Hypothalamus (tissue), 51 donors: ENCODE measurements at places on chromosomes 7 and 10.

GRCh38 chr7:69678494-69679187 lies 80.4 kb downstream of the AUTS2 start:
- no peak for DNase-seq

DNA sequence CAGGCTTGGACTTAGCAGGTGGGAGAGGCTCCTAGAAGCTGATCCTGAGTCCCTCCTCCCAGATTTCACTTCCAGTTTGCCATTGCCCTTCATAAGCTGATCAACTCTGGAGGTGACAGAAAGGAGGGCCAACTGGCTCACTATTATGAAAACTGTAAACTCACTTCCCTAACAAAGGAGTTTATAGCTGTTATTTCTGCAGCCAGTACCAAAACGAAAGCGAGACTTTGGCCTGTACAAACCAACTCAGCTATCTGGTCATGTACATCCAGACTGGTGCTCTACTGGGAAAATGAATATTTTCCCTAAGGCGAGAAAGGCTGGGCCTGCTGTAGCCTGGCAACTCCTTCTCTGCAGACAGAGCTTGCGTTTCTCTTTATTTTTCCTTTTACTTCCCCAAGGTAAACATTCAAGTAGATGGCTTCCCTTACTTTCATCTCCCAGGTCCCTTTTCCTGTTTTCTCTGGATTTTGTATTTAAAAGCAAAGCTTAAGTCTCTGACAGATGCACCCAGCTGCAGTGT lies 54.7 kb downstream of the GALNT17 start:
- DNase-seq, result no peak

- no peak for DNase-seq
Measured at GRCh38 chr7:98679741-98680140, 62.7 kb downstream of the NPTX2 start.

- DNase-seq, result no peak
Measured at GRCh38 chr7:33452805-33453502, 323.6 kb downstream of the BBS9 start.

DNA sequence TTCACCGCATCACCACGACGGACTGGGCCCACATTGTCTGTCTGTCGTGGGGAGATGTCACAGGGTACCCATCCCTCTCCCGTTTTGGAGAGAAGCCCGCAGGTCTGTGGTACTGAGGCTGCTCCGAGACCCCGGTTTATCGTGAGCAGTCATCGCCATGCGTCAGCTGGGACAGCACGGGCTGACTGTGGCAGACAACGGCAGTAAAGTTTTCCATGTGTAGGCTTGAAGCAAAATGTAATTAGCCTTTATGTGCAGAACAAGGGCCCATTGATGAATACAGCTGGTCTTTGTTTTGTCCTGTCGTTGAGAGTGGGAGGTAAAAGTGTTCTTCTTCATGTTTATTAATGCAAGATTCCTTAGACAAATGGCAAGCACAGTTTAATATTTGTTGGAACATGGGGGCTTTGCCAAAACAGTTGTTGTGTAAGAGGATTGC lies 167.4 kb upstream of the SH2B2 start:
- peak; percentile 33 for DNase-seq

DNA sequence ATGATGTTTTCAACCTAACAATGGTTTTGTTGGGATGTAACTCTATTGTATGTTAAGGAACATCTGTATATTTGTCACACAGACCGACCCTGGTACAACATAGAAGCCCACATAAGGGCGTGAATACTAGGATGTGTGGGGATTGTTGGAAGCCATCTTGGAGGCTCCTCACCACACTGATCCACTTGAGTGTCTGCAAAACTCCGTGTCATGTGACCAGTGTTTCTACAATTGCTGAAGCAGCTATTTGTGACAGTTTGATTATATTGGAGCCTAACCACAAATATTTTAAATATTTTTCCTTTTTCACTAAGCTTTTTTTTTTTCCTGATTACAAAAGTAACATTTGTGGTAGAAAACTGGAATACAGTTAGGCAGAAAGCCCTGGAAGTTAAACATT lies 27.9 kb downstream of the RALA start:
- DNase-seq, result no peak

GRCh38 chr10:17213646-17214349 lies 12.3 kb upstream of the TRDMT1 start:
- DNase-seq, result no peak

DNA sequence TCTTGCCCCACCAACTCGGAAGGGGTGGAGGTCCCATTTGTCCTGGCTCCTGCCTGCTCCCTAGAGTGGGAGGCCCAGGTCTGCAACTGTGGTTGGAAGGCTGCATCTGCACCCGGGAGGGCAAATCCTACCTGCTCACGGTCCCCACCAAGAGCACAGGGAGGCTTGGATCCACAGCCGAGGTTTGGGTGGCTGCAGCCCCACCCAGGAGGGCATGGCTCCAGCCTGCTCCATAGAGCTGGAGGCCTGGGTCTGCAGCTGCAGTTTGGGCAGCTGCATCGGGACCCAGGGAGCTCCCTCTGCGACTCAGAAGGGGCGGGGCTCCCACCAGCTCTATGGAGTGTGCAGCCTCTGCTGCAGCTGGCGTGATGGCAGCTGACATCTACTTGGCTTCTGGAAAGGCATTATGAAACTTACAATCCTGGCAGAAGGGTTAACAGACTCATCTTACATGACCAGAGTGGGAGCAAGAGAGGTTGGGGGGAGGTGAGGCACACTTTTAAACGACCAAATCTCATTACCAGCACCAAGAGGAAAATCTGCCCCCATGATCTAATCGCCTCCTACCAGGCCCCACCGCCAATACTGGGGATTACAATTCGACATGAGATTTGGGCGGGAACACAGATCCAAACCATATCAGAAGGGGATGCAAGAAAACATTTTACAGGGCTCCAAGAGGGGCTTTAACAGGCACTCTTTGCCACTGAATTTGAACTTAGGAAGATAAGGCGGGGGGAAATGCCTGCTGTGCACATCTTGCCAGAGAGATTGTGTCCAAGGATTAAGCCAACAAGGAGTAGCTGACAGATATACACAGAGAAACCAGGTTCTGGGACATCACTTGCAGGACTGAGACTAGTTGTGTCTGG lies 8.2 kb upstream of the BLVRA start:
- no peak for DNase-seq

- no peak for DNase-seq
Measured at GRCh38 chr7:40283391-40283790, 148.6 kb downstream of the SUGCT start.

DNA sequence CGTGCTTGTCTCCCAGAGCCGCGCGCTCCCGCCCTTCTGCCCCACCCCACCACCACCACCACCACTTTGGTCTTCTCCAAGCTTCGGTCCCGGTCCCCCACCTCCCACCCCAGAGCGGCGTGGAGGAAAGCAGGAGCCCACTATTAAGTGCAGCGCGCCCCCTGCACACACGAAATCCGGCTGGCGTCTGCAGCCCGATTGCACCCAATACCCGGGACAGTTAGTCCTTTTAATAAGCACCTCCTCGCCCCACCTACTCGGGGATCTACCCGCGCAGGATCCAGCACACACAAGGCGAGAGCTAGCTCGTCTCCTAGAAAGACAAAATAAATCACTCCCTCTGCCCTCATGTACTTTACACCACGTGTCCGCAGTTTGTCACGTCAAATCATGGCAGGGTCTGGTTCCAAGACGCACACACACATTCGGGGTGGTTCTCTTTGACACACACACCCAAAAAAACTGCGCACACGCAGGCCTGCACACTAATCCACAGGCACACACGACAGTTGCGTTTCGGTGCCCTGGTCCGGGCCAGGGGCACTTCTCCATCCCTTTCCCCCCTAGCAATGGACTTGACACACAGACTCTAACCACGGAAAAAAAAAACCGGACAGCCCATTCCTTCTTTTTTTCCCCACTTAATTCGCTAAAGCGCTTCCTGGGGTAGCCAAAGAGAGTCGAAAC lies 1.6 kb downstream of the SFMBT2 start:
- DNase-seq, result no peak

- no peak for DNase-seq
Measured at GRCh38 chr7:82430500-82431465, 12.8 kb downstream of the CACNA2D1 start.

DNA sequence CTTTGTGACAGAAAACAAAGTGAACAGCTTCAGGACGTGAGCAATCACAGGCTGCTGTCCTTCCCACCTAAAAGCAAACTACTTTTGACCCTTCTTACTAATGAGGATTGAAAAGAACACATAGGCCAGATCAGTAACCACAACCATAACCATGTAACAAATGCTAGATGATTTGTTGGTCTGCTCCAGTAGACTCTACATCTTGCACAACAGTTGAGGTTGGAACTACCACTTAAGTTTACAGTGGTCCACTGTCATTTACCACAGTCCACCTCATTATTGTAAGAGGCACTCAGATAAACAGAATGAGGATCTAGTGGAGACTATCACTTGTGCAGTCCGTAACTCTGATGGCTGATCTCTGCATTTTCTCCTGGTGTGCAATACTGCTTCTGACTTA lies 27.8 kb downstream of the NET1 start:
- DNase-seq, result no peak

GRCh38 chr7:65809982-65810288 lies 62.9 kb upstream of the VKORC1L1 start:
- DNase-seq, result no peak

DNA sequence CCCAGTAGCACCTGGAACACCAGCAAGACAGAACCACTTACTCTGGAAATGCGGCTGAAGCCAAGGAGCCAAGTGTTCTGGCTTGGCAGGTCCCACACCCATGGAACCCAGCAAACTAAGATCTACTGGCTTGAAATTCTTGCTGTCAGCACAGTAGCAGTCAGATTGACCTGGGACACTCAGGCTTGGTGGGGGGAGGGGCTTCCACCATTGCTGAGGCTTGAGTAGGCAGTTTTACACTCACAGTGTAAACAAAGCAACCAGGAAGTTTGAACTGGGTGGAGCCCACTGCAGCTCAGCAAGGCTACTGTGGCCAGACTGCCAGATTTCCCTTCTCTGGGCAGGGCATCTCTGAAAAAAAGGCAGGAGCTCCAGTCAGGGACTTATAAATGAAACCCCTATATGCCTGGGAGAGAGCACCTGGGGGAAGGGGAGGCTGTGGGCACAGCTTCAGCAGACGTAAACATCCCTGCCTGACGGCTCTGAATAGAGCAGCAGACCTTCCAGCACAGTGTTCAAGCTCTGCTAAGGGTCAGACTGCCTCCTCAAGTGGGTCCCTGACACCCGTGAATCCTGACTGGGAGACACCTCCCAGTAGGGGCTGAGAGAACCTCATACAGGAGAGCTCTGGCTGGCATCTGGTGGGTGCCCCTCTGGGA lies 121.2 kb downstream of the MTERF1 start:
- no peak for DNase-seq

DNA sequence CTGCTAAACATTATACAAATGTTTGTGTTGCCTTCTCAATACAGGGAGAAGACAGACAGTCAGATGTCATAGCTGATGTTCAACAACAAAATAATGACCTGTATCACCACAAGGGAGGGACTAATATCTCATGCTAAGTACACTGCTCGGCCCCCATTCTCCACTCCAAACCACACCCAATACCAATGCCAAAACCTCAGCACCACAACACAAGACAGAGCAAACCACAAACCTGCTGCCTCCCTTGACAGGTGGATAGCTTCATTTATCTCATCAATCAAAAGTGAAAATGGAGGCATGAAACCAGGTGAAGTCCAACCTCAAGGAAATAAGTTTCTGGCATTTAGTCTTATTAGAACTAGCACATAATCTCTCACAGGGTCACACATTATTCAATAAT lies 109.5 kb downstream of the PARD3 start:
- no peak for DNase-seq

DNA sequence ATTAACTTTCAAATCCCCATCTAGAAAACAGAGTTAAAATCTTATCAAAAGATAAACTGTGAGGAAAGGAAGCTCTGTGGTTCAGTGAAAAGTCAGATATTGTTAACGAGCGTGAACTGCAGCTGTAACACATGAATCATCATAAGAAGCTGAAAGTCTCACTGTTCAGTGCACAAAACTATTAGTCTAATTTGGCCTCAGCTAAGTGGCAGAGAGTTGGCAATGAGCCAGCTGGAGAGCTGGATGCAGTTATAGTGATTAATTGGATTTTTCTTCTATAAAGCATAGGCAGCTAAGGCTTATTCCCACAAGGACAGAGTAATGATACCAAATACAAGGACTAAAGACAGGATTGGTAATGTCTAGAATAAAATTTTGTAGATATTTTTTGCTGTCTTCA lies 101.1 kb upstream of the ABCB5 start:
- DNase-seq, result peak; percentile 61

DNA sequence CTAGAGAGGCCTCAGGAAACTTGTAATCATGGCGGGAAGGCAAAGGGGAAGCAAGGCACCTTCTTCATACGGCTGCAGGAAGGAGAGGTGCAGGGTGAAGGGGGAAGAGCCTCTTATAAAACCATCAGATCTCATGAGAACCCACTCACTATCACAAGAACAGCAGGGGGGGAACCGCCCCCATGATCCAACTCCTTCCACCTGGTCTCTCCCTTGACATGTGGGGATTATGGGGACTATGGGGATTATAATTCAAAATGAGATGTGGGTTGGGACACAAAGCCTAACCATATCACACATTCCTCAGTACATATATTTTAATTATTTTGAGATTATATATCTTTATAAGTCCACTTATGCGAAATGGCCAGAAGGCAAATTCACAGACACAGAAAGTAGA lies 8.9 kb downstream of the HK1 start:
- DNase-seq, result no peak

- no peak for DNase-seq
Measured at GRCh38 chr10:6136215-6137201, 47.7 kb downstream of the RBM17 start.

- DNase-seq, result no peak
Measured at GRCh38 chr10:103729851-103730250, 125.5 kb downstream of the SH3PXD2A start.

- DNase-seq, result no peak
Measured at GRCh38 chr10:48935577-48935976, 4.1 kb downstream of the LRRC18 start.

DNA sequence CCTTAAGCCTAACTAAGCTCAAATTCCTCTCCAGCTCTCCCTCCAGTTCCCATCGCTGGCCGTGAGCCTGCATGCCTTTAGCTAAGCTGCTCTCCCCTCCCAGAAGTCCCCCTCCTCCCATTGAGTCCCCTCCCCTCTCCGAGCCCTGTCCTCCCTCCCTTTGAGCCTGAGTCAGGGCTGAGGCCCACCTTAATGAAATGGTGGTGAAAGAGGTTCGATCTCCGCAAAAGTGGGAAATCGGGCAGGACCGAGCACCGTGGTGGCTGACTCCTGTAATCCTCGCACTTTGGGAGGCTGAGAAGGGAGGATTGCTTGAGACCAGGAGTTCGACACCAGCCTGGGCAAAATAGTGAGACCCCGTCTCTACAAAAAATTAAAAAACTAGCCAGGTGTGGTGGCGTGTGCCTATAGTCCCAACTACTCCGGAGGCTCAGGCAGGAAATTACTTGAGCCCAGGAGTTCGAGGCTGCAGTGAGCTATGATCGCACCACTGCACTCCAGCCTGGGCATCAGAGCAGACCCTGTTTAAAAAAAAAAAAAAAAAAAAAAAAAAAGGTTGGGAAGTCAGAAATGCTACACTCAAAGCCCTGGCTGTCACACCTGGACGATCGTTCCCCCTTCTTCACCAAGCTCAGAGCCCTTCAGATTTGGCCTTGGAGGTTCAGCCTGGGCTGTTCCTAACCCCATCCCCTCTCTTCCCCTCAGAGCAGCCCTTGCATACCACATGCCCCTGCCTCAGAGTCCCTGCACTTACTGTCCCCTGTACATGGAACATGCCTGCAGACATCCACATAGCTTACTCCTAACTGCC lies 995 bp upstream of the CLDN3 start:
- no peak for DNase-seq

- DNase-seq, result no peak
Measured at GRCh38 chr10:33618196-33618595, 283.7 kb upstream of the NRP1 start.
